Left ventricle myocardium inferior (tissue), 1 donor: ENCODE measurements at places on chromosomes 11 and 22. TPM values are rescaled to one million over a fixed set of nuclear protein-coding genes. Genes with fewer than 3 reads are reported as not detected.

DNA sequence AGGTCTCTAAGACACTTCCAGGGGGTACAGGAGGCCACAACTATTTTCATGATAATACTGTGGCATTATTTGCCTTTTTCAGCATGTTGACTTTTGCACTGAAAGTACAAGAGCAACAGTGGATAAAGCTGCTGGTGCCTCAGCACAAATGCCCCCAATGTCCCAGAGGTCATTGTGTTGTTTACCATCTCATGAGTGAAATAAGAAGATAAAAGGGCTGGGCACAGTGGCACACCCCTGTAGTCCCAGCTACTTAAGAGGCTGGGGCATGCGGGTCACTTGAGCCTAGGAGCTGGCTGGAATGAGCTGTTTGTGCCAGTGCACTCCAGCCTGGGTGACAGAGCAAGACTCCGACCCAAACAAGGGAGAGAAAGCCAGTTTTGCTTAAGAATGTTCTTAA, 72.6 kb upstream of the RAB1B start:
- H3K27me3 ChIP-seq, result no peaks in the 10 kb centered on the region
- DNase-seq, result no peak
- no peak overlapping the region for H3K4me3 ChIP-seq

- H3K27ac ChIP-seq, result no peak overlapping the region
- H3K27me3 ChIP-seq, result peaks cover 92% of the 10 kb centered on the region
- no peaks in the 10 kb centered on the region for H3K36me3 ChIP-seq
- peaks cover 30% of the 10 kb centered on the region for H3K4me1 ChIP-seq
These were observed 13.7 kb downstream of the PAX6 start for GRCh38 chr11:31797190-31798056.

Gene TRIM49
- total RNA-seq, result not detected

Gene APOA5
- total RNA-seq, result not detected

GRCh38 chr11:24872186-24872585, 375.3 kb downstream of the LUZP2 start:
- no peaks in the 10 kb centered on the region for H3K36me3 ChIP-seq
- no peaks in the 10 kb centered on the region for H3K27me3 ChIP-seq
- no peaks in the 10 kb centered on the region for H3K4me1 ChIP-seq
- no peak for DNase-seq
- H3K4me3 ChIP-seq, result no peak overlapping the region

DNA sequence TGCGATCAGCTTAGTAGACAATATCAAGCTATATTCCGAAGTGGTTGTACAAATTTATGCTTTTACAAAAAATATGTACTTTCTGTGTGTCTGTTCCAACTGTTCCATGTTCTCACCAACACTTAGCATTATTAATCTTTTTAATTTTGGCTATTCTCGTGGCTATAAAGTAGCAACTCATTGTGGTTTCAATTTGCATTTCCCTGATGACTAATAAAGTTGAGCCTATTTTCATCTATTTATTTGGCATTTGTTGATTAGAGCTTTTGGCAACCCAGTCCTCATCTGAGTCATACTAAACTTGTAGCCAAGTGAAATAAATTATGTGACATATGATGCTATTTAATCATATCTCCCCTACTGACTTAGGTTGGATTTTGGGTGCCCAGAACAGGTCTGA, 115.9 kb downstream of the FBXO7 start:
- no peak overlapping the region for H3K27ac ChIP-seq
- no peaks in the 10 kb centered on the region for H3K36me3 ChIP-seq
- DNase-seq, result no peak
- H3K4me3 ChIP-seq, result no peak overlapping the region
- no peaks in the 10 kb centered on the region for H3K27me3 ChIP-seq

Gene TBX1
- 8.0 TPM for total RNA-seq

DNA sequence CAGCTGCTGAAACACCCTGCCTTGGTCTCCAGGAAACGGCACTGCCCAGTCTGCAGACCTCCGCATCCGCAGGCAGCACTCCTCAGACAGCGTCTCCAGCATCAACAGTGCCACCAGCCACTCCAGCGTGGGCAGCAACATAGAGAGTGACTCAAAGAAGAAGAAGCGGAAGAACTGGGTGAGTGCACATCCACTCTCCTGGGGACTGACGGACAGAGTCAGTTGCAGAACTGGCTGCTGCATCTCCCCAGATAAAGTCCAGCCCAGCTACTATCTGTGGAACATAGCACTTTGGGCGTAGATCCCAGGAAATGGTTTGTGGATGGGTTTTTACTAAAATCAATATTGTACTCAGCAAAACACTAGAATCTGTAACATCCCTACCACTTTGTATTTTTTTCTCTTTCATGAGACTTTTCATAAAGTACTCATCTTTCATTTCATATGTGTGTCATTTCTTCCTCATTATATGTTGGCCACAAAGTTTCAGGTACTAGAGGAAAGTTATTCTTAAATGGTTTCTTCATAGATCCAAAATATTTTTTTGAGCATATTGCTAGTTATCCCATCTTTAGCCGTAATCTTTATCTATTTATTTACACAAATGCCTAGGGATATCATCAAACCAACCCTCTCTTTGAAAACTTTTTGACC, 80.1 kb downstream of the DBX1 start:
- no peak overlapping the region for H3K4me3 ChIP-seq
- no peaks in the 10 kb centered on the region for H3K27me3 ChIP-seq
- no peak overlapping the region for H3K27ac ChIP-seq
- no peak for DNase-seq

- H3K36me3 ChIP-seq, result no peaks in the 10 kb centered on the region
- peak overlapping the region; percentile 77 for H3K27ac ChIP-seq
- no peak overlapping the region for H3K4me3 ChIP-seq
- H3K27me3 ChIP-seq, result no peaks in the 10 kb centered on the region
- H3K4me1 ChIP-seq, result peaks cover 27% of the 10 kb centered on the region
- DNase-seq, result no peak
These were observed 144.5 kb downstream of the CCDC34 start for GRCh38 chr11:27218421-27219038.

DNA sequence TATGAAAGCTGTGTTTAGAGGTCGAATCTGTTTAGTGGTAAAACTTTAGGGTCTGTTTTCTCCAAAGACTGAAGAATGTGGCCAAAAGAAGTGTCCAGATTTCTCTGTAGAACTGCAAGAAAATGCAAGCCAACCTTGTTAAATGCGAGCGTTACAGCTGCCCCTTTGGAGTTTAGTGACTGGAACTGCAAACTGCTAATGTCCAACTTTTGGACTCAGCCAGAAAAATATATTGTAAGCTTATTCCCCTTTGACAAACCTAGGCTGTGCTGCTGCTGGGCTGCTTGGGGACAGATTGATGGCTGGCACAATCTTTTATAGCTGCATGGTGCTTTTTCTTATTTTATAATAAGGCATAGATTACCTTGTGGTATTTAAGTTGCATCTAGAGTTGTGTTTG, 3.9 kb downstream of the TEAD1 start:
- no peak for DNase-seq
- no peaks in the 10 kb centered on the region for H3K27me3 ChIP-seq
- H3K4me3 ChIP-seq, result peak overlapping the region; percentile 84
- H3K27ac ChIP-seq, result peak overlapping the region; percentile 98
- peaks cover 85% of the 10 kb centered on the region for H3K4me1 ChIP-seq
- no peaks in the 10 kb centered on the region for H3K36me3 ChIP-seq

DNA sequence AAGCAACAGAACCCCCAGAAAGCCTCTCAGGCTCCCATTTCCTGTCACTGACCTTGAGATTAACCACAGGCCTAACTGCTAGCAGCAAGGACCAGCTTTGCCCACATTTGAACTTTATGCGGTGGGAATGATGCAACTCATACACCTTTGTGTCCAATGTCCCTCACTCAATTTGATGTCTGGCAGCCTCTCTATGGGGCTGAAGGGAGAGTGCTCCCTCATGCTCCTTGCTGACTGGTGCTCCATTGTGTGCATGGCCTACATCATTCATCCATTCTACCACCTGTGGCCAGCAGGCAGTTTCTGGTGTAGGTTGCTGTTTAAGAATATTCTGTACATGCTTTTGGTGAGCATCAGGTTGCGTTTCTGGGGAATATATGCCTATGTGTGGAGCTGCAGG, 31.9 kb downstream of the KCNQ1OT1 start:
- peaks cover 14% of the 10 kb centered on the region for H3K36me3 ChIP-seq
- H3K4me3 ChIP-seq, result no peak overlapping the region
- H3K4me1 ChIP-seq, result peaks cover 29% of the 10 kb centered on the region
- H3K27ac ChIP-seq, result no peak overlapping the region
- no peaks in the 10 kb centered on the region for H3K27me3 ChIP-seq
- DNase-seq, result no peak

DNA sequence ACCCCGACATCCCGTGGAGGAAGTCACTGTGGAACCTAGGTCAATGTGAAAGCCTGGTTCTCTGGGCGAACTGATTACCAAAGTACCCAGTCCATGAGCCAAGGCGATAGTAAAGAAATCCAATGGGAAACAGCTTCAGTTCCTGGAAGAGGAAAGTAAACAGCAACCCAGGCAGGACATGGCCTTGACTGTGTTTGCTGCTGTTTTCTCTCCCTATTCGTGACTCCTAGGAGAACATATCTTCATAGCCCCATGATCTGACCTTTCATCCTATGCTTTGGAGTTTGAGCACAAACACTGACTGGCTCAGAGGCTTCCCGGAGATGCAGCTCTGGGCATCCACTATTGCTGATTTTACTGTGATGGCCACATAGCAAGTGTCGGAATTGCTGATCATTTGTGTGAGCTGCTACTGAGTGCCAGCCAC, 45.1 kb downstream of the LRFN4 start:
- no peak overlapping the region for H3K27ac ChIP-seq
- no peak for DNase-seq
- peaks cover 8% of the 10 kb centered on the region for H3K4me1 ChIP-seq
- no peak overlapping the region for H3K4me3 ChIP-seq

DNA sequence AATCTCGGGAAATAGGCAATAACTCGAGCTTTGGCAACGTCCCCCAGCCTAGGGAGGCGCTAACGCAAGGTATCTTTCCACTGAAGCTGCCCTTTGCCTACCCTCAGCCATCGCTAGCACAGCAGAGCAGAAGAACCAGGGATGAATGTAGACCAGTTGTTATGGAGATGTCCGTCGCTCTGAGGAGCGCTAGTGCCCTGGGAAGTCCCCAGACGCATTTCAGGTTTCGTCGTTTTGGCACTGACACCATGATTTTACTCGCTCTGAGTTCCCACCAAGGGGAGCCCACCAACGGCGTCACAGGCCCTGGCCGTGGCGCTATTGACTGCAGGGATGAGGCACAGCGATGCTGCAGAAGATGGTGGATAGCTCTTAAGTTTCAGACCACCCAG, 22.7 kb upstream of the BDNF start:
- H3K27ac ChIP-seq, result no peak overlapping the region
- H3K4me3 ChIP-seq, result peak overlapping the region; percentile 63
- no peak for DNase-seq
- H3K36me3 ChIP-seq, result no peaks in the 10 kb centered on the region
- H3K4me1 ChIP-seq, result peaks cover 29% of the 10 kb centered on the region

Gene DDX25
- total RNA-seq, result 0.14 TPM

Gene CHRNA10
- 1.0 TPM for total RNA-seq

DNA sequence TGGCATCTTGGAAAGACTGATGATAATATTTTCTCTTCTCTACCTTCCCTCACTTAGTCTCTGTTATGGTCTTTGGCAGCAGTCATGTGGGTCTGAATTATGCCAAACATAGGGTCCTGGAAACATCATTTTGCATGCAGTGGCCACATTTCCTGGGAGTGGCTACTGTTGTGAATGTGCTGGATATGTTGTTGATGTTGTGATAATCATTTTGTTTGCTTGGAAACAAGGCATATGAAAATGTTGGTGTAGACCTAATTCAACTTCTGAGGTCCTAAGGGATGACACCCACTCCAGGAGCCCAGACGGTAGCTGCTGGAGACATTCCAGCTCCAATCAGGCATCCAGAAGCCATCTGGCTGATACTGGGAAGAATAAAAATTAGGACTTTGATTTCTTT, 109.7 kb downstream of the DCDC1 start:
- H3K27me3 ChIP-seq, result no peaks in the 10 kb centered on the region
- no peaks in the 10 kb centered on the region for H3K4me1 ChIP-seq
- H3K36me3 ChIP-seq, result no peaks in the 10 kb centered on the region
- no peak overlapping the region for H3K27ac ChIP-seq
- no peak for DNase-seq

DNA sequence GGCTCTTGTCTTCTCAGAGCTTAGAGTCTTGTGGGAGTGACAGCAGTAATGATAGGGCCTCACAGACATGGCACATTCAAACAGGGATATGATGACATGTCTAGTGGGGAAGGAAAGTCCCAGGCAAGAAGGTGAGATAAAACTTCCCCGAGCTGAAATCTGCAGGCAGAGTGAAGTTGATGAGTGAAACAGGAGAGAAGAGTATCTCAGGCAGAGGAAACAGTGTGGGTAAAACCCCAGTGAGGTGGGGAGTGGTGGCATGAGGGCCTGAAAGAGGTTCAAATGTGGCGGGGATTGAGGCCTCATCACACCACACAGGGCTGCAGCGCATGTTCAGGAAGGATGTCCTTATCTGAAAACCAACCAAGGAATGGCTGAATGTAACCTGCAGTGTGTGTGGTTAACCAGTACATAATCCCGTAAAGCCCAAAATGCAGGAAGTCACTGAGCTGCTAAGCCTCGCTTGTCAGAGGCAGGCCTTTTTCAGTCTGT, 153.8 kb upstream of the E2F8 start:
- no peak overlapping the region for H3K27ac ChIP-seq
- no peak overlapping the region for H3K4me3 ChIP-seq
- H3K27me3 ChIP-seq, result no peaks in the 10 kb centered on the region
- no peaks in the 10 kb centered on the region for H3K4me1 ChIP-seq

DNA sequence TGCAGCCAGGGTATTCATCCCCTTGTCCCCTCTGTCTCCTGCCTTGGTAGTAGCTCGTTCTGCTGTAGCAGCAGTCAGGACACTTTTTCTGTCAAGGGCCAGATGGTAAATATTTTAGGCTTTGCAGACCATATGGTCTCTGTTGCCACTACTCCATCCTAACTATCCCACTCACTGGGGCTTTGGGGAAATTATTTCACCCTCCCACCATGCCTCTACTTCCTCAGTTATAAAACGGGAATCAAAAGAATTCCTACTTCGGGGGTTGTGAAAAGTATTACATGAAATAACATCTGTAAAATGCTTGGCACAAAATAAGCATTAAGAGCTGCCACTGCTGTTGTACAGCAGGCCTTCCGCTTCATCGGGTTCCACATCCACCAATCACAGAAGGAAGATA, 89.9 kb upstream of the LDLRAD3 start:
- H3K36me3 ChIP-seq, result no peaks in the 10 kb centered on the region
- H3K4me3 ChIP-seq, result no peak overlapping the region
- no peak for DNase-seq
- H3K27me3 ChIP-seq, result peaks cover 14% of the 10 kb centered on the region
- H3K27ac ChIP-seq, result no peak overlapping the region
- no peaks in the 10 kb centered on the region for H3K4me1 ChIP-seq
